ENCODE measurements at places on chromosomes 5 and 9. TPM values are rescaled to one million over a fixed set of nuclear protein-coding genes. Genes with fewer than 3 reads are reported as not detected.

DNA sequence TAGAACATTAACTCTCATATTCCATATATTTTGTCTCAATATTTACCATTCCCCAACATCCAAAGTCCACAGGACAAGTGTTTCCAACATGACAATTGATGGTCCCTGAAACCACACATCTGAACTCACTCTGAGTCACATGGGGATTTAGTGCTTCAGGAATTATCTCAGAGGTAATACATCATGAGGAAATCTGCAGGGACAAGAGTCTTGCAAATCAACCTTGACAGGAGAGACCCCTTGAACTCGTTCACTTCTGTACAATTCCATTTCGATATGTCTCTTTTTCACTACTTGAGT is 119.7 kb upstream of the ABCA1 start:
- H3K4me1 ChIP-seq, result no peaks in the 10 kb centered on the region
- H3K27me3 ChIP-seq, result no peaks in the 10 kb centered on the region
- no peak overlapping the region for H3K27ac ChIP-seq
- DNase-seq, result no peak

GRCh38 chr5:766666-767431 is 17.7 kb downstream of the ZDHHC11B start:
- no peaks in the 10 kb centered on the region for H3K36me3 ChIP-seq
- DNase-seq, result no peak
- no peaks in the 10 kb centered on the region for H3K4me1 ChIP-seq
- no peak overlapping the region for H3K27ac ChIP-seq
- no peaks in the 10 kb centered on the region for H3K27me3 ChIP-seq
- no peak overlapping the region for H3K4me3 ChIP-seq

- no peak overlapping the region for H3K4me3 ChIP-seq
- peaks cover 3% of the 10 kb centered on the region for H3K4me1 ChIP-seq
- H3K36me3 ChIP-seq, result no peaks in the 10 kb centered on the region
- DNase-seq, result no peak
Observed at GRCh38 chr9:131097948-131098278, 1.6 kb downstream of the AIF1L start.

DNA sequence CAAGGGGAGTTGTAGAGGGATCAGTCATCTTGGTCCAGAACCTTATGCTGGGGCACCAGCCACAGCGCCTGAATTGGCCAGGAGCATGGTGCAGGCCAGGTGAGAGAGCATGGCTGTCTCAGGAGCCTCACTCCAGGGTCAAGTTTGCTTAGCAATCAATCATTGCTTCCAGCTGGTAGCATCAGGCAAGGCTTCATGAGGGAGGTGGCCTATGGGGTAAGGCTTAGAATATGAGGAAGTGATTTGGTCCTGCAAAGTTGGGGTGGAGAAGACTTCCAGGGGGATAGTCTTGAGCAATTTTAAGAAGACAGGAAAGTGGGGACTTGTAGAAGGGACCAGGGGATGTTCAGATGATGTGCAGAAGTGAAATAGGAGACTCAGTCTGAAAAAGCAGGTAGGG is 53.9 kb upstream of the PITX1 start:
- H3K27me3 ChIP-seq, result no peaks in the 10 kb centered on the region
- no peak overlapping the region for H3K27ac ChIP-seq
- no peak overlapping the region for H3K4me3 ChIP-seq
- H3K36me3 ChIP-seq, result no peaks in the 10 kb centered on the region
- H3K4me1 ChIP-seq, result no peaks in the 10 kb centered on the region
- DNase-seq, result no peak

SMIM23 gene
- not detected for total RNA-seq

LCNL1 gene
- 8.4 TPM for total RNA-seq

FAM81B gene
- total RNA-seq, result not detected

All from natural killer cell (primary cell).